HTR-8/SVneo (cell line): ENCODE measurements at places on chromosomes 6 and 20.

DNA sequence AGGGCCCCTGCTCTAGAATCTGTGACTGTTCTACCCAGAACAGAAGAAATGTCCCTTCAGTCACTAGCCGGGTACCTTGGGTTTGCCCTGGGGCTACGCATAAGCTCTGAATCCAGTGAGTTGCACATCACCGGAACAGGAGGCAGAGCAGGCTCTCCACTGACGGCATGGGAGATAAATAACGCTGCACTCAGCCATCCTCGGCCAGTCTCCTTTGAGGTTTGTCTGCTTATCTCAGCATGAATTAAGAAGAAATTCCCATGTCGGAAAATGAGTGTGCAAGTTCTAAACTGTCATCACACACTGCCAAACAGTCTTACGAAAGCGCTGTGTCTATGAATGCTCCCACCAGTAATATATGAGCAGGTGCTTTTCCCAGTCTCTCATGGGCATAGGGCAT, 90.8 kb downstream of the FAM50B start:
- no peak for DNase-seq

- DNase-seq, result peak; percentile 82
Observed at GRCh38 chr20:8756410-8756809, 312.5 kb upstream of the PLCB4 start.

GRCh38 chr6:903761-904160, 210.8 kb upstream of the EXOC2 start:
- DNase-seq, result peak; percentile 11

- DNase-seq, result no peak
Observed at GRCh38 chr20:53599378-53599777, 5.7 kb upstream of the ZNF217 start.

DNA sequence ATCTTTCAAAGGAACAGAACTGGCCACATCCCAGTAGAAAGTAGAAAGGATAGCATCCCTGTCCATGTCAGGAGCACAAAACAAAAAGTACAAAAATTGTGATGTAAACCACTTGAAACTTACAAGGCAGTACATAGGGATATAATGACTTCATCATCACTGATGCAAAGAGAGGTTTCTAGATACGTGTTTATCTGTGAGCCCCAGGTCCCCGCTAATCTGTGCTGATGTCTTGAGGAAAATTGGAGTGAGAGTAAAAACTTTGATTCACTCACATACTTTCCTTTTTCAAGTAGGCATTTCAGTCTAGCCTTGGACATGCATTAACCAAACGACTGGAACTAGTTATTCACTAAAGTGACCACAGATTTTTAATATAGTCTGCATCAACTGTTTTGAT, 216.7 kb upstream of the QKI start:
- DNase-seq, result no peak

DNA sequence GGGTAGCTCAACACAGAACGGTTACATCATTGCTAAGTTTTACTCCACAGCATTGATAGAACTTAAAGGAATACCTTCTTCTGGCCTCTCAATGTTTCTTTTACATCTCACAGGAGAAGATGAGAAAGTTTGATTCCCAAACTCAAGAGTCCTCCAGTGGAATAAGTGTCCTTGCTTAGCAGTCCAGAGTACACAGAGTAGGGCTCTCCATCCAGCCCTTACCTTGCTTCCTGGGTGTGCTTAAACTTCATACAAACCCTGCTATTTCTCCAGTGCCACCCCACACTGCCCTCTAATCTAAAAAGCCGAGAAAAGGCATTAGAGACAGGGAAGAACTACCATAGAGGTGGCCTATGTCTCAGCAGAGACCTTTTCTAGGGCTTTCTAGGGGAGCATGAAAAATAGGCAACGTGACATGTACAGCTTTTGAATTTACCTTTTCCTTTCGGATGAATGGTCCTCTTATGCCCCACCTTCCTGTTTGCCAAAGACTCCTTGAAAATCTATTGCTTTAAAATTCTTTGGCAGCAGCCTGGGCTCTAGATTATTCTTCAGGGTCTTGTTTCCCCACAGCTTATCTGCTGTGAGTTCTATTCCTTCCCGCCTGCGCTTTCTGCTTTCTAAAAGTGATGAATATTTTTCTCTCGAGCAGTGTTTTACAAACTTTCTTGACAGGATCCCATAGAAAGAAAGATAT, 12.1 kb downstream of the ADGRF1 start:
- no peak for DNase-seq

DNA sequence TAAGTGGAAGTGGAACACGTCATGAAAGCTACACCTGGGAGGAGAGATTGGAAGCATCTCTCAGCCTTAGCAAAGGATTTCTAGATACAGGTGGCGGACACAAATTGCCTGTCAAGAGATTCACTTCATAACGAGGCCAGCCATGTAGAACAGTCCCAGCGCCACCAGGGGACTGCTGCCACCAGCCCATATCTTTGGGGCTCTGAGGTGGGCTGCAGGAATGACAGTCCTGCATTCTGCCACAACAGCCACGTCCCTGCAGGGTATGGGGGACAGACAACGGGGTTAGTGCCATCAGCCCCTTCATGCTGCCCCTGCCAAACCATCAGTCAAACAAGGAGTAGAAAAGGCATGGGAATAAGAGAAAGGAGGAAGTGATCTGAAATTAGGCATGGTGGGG, 81.2 kb upstream of the SASH1 start:
- DNase-seq, result no peak

DNA sequence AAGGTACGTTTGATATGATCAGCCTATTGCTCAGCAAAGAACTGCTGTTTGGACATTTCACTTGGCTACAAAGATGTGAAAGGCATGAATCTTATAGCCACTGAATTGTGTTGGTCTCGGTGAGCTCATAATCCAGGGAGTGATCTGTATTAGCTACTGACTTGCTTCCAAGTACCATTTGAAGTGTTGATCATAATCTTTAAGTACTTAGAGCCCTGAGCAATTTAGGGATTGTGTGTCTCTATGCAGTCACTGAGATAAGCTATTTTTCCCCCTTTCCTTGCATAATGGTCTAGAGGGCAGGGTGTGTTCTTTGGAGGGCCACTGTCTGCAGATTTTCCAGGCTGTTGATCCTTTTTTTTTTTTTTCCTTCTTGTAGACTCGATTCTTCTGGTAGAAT, 393.6 kb downstream of the ESR1 start:
- DNase-seq, result no peak

DNA sequence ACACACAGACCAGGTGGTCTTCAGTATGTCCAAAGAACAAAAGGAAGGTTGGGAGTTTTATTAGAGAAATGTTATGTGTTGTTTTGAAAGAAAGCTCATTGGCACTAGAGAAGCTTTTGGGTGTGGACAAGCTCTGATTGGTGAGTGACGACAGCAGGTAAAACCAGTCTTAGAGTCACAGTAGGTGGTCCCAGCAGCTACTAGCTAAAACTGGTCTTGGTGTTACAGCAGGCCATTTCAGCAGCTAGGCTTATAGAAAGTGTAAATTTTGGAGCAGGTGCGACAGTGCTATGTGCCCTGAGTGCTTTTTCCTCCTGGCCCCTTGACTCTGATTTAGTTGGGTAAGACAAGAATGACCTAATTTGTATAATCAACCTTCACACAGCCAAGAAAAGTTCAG, 3.6 kb downstream of the CLDN20 start:
- no peak for DNase-seq

- no peak for DNase-seq
Observed at GRCh38 chr6:51616243-51616642, 471.2 kb downstream of the PKHD1 start.

- DNase-seq, result no peak
Observed at GRCh38 chr20:1448081-1448620, 18.5 kb downstream of the NSFL1C start.

DNA sequence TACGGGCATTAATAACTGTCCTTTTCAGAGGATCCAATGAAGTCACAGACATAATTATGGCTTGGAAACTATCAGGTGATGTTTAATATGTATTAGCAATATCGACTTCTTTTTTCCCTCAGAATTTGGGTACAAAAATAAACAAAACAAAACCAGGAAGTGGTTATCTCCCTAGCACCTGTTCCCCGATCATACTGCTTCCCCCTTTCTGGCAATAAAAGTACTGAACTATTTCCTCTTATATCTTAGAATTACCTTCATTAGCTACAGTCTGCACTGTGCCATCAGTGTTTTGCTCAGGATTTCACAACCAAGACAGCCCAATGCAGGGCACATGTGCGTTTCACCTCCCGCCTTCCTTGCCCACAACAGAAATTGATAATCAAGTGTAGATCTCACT, 216.9 kb upstream of the BTBD3 start:
- no peak for DNase-seq

GRCh38 chr6:114407426-114408035, 64.7 kb upstream of the HS3ST5 start:
- DNase-seq, result no peak

DNA sequence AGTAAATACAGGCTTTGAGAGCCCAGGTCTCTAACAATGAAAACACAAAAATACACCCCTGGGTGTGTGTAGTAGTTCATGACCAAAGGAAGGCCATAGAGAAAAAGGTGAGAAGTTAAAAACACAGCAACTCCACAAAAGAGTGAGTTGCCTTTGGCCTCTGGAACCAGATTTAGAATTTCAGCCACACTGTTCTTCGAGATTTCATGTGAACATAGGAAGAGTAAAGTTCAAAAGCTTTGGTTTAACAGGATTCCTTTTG, 43.5 kb upstream of the RIN2 start:
- DNase-seq, result no peak

- no peak for DNase-seq
Observed at GRCh38 chr20:2109425-2110210, 8.0 kb downstream of the STK35 start.

GRCh38 chr6:166206066-166206465, 38.4 kb upstream of the TBXT start:
- DNase-seq, result no peak

GRCh38 chr20:31713312-31714273, 9.1 kb downstream of the BCL2L1 start:
- DNase-seq, result peak; percentile 88

DNA sequence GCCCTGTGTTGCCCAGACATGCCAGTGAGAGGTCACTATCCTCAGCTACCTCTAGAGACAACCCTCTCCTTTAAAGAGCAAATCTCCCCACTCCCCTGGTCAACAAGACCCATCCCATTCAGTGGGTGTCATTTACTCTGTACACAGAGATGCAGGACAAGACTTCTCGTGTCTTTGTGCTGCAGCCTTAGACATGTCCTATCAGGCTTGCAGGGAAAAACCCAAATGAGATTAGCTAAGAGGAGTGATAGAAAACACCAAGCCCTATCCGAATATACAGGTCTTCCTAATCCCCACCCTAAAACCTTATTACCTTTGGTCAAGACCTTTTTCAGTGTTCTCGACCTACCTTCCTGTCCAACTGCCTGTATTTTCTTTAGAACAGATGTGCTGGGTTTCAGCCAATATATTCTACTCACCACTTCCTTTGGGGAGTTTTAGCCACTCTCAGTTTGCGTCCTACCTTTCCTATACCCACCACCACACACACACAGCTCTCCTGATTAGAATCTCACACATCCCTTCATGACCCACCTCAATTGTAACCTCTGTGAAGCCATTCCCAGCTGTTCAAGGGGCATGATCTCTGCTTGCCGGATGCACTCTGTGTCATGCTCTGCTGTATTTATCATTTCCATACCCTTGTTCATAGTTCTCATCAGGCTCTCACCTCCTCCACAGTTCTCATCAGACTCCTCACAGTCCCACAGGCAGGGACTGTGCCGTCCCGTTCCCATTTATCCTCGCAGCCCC, 39.7 kb downstream of the TRAM2 start:
- DNase-seq, result no peak

GRCh38 chr6:157343732-157344131, 20.4 kb upstream of the TMEM242 start:
- DNase-seq, result no peak

DNA sequence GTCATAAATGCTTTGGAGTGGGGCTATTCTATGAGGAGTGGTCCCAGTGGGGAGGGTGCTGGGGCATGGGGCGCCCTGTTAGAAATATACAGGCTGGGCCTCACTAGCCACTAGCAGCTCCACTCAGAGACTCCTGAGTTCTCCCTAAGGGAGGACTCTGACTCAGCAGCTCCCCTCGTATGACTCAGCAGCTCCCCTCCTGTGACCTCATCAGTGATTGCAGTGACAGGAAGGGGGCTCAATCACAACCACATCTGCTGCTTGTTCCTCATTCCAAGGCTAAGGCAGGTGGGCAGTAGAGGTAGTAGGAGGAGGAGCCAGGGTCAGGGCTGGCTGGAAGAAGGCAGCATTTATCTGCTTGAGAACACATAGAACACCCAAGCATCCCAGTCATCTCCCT, 73.7 kb downstream of the PRND start:
- DNase-seq, result peak; percentile 77

- no peak for DNase-seq
Observed at GRCh38 chr20:32742322-32743236, 688 bp downstream of the COMMD7 start.

DNA sequence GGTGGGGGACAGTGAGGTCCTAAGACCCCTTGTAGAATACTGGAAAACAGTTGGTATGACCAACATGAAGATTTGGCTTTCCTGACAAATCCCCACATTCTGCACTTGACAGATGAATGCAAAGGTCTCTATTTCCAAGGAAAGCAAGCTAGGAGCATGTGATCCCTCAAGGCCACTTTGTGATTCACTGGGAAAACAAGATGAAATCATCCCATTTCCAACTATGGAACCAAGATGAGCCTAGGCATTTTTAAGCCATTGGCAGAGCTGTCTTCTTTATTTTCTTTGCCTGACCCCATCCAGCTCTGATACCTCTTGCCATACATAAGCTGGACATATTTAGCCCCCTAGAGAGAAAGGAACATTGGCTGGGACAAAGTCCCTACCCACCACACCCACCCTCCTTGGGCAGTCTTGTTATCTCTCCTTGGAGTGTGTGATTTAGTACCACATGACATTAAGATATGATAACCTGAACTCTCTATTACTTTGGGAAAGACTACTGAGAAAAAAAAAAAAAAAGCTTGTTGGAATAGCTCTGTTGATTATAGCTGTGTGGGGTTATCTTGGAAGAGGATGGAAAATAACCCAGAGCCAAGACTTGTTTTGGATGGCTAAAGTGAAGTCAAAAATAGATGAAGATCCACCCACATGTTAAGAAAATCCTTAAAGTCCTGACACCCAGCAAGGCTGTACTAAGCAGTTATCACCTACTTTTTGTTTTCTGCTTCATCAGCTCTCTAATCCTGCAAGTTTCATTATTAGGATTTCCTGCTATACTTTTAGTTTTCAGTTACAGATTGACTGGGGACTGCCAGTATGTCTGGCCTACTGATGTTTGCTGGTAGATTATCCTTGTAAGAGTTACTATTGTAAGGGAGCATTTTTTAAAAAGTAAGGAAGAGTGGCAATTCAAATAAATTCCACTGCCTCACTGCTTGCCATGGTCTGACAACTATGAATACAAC, 90.1 kb upstream of the PREP start:
- no peak for DNase-seq
